Stimulated activated CD4-positive, alpha-beta T cell treated with anti-CD3 and anti-CD28 coated beads, Interleukin-12 subunit alpha, Interleukin-12 subunit beta, amount 100 ng/mL, for 24 hours (primary cell): ENCODE measurements at places on chromosomes 12 and 14.

DNA sequence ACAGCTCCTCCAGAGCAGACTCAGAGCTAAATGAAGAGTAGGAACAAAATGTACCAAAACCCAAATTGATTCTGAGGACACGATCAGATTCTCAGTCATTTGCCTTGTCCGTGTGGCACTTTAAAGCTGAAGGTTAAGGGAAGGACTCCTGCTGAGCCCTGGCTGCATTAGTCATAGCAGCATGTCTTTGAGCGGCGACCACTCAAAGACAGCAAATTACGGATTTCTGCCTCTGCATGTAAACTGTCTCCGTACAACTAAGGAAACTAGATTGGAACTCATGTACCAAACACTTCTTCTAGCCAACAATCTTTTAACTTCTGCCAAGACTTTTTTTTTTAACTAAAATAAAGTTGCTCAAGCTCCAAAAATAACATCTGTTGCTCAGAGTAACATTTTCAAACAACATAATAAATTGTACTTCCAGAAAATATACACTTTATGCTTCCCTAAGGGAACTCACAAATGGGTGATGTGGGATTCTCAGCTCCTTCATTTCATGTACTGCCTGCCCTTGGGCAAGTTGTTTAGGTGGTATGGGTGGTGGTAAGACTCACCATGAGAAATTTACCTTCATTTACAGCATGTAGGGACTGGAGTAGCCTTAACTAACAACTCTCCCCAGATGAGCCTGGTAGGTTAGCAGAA is 56.1 kb downstream of the RERG start:
- DNase-seq, result no peak

DNA sequence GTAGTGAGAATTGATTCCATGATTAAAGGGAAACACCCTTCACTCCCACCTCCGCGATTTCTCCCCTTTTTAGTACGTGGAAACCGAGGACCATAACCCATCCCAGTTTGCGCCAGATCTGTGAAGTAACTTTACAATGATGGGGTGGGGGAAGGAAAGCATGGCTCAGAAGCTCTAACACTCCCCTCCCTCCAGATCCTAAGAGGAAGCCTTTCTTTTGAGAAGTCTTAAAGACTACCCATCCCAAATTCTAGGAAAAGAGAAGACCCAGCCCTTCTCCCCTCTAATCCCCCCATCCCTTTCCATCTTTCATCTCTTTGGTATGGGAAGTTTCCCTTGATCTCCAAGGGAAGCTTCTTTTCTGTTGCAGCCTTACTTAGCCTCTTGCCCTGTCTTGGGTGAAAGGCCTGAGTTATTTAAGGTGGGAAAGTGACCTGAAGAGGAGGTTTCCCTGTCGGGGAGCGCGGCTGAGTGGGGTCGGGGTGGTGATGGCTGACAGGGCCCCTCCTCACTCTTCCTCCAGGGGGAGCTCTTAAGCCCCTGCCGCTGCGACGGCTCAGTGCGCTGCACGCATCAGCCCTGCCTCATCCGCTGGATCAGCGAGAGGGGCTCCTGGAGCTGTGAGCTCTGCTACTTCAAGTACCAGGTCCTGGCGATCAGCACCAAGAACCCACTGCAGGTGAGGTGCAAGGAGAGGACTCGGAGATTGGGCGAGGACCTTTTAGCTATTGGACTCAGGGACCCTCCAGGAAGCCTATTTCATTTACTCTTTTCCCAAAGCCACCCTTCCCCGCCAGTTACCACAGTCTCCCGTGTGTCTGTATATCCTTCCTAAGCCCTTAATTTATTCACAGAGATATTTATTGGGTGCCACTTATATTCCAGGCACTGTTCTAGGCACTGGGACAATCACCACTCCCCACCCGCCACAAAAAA is 1.8 kb downstream of the MARCHF9 start:
- peak; percentile 56 for DNase-seq

DNA sequence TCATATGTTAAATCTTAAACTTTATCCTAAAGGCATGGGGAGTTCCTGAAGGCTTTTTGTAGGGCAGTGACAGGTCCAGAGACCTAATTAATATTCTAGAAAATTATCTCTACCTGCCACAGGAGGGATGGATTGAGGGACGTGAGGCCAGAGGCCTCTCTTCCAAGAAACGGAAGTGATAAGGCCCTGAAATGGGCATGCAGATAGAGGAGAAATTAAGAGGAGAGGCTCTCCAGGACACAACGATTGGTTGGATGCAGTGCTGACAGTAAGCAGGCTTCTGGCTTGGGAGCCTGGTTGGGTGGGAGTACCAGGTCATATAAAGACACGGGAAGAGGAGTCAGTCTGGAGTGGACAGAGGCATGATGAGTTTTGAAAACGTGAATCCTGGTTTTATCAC is 3.1 kb upstream of the BORCS5 start:
- no peak for DNase-seq

DNA sequence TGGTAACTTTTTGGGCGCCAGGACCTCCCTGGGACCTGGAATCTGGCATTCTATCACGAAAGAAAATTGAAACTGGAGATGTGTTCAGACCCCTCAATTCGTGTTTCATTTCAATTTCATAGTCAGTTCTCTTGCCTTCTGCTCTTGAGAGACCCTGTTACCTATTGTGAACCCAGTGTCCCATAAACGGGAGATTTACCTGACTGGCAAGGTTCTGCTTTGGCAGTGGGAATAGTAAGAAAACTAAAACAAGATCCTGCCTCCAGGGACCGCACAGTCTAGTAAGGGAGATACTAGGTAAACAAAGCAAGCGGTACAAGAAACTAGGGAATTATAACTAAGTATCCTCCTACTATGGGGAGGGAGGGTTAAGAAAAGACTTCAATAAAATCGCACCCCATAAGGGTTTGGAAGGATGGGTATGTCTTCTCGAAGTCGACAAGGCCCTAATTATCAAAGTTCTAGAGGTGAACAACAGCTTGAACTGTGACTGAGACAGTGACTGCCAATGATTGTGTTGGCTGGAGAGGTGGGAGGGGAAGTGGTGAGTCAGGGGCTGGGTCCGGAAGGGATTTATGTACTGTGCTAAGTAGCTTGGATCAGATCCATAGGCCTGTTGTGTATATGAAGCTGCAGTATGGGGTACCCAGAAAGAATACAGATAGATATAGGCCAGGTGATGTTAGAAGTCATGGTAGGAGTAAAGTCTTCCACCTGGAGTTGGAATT is 754 bp downstream of the ACSS3 start:
- DNase-seq, result no peak

DNA sequence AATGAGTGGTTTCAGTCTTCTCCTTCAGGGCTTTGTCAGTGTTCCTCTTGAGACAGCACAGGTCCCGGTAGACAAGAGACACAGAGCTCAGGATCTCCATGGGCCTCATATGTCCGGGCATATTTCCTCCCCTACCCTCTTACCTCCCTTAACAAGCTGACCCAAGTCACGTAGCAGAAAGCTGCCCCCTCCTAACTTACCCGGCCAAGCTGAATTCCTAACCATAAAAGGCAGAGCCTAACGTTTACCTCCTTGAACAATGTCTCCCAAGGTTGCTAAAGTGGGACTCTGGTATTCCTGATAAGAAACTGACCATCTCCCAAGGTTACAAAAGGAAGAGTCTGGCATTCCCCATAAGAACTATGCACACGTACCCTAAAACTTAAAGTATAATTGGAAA is 182.2 kb upstream of the USP15 start:
- DNase-seq, result no peak

GRCh38 chr14:23881282-23881681 is 72.3 kb upstream of the DHRS4 start:
- no peak for DNase-seq

GRCh38 chr14:99565383-99565782 is 38.6 kb downstream of the CCDC85C start:
- DNase-seq, result no peak

DNA sequence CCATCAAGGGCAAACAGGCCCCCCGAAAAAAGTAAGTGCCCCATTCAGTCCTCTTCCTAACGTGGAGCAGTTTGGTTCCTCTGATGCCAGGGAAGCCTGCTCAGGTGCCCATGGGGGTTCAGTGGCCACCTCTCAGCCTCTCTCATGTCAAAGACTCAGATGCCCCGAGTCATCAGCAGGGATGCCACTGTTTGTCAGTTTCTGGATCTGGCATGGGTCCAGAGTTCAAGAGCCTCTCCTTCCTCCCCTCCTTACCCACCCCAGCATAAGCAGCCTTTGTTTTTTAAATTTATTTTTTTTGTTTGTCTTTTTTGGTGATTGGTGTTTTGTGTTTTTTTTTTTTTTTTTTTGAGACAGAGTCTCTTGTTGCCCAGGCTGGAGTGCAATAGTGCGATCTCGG is 11.3 kb downstream of the KMT5A start:
- DNase-seq, result no peak

DNA sequence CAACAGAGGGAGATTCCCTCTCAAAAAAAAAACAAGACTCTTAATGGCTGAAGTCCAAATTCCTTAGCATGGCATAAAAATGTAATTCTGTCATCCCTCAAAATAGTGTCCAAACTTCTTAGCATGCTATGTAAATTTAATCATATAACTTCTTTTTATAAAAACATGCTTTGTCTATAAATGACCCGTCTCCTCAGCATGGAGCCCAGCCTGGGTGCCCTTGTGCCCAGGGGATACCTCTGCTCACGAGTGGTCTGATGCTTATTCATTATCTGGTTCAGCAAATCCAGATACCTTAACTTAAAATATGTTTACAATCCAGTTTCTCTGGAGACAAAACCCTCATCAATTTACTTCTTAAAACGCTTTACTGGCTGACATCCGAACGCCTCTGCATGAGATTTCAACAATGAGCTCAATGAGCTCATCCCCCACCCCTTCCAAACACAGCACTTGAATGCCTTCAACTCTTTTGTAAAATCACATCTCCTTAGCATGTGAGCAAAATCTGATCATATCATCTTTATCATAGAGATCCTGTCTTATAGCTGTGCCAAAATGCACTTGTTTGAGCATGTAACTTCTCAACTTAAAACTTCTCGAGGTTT is 15.7 kb downstream of the RTL1 start:
- DNase-seq, result no peak

GRCh38 chr12:48817873-48818830 is at the start of gene CACNB3:
Gene CACNB3, plus strand, starts transcription at chr12:48818496. Its CDS starts 434 bp downstream, at chr12:48818930.
- peak; percentile 77 for DNase-seq

DNA sequence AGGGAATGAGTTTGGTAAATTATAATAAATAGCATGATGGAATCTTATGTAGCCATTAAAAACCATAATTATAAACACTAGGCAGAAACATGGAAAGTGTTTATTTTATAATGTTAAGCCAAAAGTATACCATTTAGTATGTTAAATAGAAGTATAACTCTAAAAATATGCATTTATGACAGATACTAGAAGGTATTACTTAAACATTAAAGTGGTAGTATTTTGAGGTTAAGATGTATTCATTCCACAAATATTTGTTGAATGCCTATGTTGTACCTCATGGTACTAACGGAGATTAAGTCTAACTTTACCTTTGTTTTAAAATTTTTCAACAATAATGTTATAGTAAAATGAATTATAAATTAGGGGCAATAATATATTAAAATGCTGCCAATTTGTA is 24.1 kb downstream of the TTC8 start:
- DNase-seq, result no peak

DNA sequence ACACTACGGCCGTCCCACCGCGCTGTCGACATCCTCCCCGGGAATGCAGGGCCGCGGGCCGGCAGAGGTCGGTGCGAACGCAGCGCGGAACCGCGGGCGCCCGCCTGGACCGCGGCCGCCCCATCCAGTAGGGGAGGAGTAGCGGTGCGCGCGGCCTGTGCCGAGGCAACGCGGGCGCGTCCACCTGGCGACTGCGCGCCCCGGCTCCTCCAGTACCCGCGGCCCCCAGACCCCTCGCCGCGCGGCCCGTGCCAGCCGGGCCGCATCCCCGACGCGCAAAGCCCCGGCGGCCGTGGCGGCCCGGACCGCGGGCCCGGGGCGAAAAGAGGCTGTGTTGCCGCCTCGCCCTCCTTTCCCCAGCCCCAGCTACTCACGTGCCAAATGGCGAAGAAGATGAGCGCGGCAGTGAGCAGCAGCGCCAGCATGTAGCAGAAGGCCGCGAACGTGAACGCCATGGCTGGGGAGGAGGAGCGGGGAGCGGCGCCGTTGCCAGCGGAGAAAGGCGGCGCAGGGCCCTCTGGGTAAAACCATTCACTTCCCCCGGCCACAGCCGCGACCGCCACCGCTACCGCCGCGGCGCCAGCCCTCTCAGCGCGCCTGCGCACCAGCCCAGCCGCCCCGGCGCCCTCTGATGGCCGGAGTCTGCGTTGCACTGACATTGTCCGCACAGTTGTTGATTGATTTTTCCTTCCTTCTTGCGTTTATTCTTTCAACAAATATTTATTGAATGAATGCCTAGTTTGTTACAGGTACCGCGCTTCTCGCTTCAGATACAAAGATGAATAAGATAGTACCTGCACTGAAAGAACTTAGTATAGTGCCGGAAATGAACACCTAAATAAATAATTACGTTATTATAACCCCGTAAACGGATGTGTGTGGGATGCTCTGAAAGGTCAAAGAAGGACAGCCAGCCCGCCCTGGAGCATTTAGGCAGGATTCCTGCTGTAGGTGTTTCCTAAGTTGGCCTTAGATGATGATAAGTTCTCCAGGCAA is at the start of gene CNIH1:
Gene CNIH1, minus strand, starts transcription at position 502 of the 996 bp plus-strand sequence. Its CDS starts 47 bp downstream, at position 455.
- DNase-seq, result peak; percentile 89

DNA sequence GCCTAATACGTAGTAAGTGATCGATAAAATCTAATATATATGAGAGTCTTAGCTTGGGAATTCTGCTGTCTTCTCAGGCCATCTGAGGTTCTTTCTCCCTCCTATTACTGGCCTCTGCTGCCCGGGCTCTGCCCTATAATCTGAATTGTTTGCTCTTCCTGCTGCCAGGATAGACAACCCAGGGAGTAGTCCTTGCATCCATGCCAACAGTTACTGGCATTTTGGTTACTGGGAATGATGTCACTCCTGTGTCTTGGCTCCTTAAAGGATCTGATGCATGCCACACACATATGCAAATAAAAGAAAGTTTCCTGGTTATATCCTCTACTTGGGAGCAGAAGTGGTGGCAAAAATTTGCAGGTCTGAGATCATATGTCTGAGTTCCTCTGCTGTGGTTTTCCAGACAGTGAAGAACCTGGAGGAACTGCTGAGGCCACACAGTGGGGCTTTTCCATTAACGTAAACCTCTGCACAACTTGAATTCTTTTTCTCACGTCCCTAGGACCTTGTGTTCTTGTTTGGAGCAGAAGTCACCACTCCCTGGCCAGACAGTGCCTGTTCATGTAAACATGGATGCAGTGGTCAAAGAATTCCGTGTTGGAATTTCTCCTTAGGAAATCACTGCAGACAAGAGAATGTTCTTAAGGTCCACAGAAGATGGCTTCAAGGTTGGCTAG is 320.6 kb upstream of the TBX3 start:
- no peak for DNase-seq

DNA sequence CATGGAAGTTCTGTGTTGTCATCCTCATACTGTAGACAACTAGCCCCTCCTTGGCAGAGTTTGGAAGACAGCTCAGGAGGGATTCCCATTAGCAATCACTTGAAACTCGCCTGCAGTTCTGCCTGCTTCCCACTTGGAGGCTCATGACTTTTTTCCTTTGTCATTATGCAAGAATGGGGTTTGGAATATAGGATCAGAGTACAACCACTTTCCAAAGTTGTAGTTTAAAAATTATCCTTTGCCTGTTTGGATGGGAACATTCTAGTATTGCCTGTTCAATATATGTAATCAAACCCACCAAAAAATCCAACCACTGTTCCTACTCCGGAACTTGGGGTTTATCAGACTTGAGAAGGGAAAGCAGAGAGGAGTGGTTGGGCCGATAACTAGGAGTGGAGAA is 2.1 kb upstream of the GPD1 start:
- no peak for DNase-seq

GRCh38 chr12:120532701-120533238 is 1.4 kb upstream of the RNF10 start:
- DNase-seq, result no peak

GRCh38 chr12:91215940-91216454 is 33.4 kb upstream of the DCN start:
- no peak for DNase-seq
